ENCODE measurements at places on chromosomes 16 and 17.
A peak's percentile ranks its signal among the peaks of the same experiment; 100 is the strongest.

DNA sequence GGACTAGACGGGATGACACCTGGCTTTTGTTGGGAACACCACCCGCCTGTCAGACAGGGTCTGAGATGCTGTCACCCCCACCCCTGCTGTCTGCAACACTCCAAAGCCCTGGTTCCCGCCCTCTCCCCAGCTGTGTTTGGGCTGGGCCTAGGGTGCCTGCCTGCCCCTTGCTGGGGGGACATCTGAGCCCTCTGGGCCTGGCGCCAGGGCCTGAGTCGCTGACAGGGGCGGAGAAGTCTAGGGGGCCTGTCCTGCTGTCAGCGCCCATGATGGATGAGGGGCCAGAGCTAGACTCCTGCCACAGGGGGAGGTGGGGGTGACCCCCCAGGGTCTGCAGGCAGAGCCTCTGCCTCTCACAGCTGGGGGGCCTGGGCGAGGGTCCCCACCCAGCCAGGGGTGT lies 7.6 kb upstream of the PKMYT1 start:
- no peak for DNase-seq

DNA sequence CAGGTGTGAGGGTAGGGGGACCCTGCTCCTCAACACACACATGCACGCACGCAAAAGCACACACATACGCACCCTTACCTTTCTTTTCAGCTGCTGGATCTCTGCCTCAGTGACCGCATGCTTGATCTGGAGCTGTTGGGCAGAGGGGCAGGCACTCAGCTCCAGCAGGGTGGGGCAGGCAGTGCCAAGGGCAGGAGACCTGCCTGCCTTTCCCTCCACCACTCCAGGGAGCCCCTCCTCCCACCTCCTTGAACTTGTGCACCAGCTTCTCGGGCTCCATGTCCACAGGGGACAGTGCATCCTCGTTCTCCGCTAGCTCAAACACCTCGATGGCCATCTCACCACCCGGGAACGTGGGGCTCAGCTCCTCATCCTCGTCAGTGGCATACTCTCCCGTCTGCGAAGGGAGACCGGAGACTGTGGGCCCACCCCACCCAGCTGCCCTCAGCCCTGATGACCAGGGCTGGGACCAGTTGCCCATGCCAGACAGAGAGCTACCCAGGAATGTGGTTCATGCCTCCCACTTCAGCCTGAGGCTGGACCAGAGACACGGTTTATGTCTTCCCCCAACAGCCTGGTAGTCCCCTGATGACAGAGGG lies 9.3 kb upstream of the SAMD14 start:
- DNase-seq = no peak

- DNase-seq = no peak
Observed at GRCh38 chr16:47371271-47372014, 89.4 kb downstream of the ITFG1 start.

- DNase-seq = no peak
Observed at GRCh38 chr17:76558198-76559095, 18.6 kb downstream of the PRCD start.

DNA sequence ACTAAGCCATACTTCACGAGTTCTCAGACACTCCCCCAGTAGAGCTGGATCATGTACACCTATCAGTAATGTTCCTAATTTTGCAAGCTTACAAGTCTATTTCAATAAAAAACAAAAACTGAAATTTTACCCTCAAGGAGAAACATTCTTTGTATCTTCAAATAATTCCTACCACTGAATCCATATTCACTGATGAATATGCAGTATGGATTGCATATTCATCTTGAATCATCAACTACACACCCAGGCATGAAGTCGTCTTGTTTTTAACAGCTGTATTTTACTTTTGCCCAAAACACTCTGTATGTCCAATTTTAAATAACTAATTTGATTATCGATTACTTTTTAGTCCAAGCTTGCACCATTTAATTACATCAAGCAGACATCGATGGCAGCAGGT lies 31.8 kb downstream of the ZDHHC7 start:
- DNase-seq = no peak

GRCh38 chr17:72121164-72122009 lies 567 bp downstream of the SOX9 start:
- no peak for DNase-seq

DNA sequence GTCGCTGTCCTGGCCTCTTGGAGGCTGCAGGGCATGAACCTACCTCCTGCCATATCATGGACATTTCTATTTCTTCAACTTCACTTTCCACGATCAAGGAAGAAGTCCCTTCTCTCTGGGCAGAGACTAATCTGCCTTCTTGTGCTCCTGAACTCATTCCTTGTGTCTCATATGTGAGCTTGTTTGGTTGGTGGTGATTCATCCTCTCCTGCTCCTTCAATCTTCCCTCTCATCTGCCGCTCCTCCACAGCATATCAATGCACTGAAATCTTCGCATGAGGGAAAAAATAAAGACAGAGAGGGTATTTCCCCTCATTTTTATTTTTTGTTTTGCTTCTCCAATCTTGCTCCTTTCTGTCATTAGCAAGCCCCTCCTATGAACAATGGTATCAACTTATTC lies 571.7 kb upstream of the GOT2 start:
- DNase-seq = no peak

- DNase-seq = no peak
Observed at GRCh38 chr17:10309003-10309974, 63.5 kb downstream of the MYH13 start.

GRCh38 chr17:65389949-65390348 lies 171.5 kb downstream of the AXIN2 start:
- DNase-seq = no peak

DNA sequence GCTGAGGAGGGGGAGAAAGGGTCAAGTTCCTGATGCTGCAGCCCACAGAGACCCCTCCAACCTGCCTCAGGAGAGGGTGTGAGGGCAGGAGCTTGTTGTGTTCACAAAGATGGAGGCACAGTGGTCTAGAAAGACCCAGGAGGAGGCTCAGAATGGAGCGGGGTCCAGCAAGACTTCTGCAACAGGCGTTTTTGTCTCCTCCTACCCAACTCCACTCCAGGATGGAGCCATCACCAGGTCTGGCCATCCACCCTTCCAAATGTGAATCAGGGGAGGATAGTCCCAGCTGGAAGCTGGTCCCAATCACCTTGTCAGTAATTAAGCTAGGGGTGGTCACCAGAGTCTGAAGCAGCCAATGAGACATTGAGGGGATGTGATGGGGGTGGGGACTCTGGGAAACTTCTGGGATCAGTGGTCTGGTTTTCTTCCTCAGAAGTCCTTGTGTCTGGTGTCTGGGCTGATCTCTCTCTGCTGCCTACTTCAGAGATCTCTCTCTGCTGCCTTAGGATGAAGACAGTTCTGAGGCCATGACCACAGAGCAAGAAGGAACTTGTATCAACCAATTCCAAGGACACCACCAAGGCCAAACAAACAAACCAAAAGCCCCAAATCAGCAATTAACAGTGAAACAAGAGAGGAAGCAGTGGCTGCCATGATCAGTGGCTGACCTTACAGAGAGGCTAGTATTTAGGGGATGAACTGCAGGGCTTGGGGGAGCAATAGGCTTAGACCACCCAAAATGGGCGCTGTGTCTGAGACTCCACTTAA lies 14.5 kb downstream of the CD300LB start:
- DNase-seq = no peak

GRCh38 chr17:76491271-76492122 lies 9.7 kb downstream of the RHBDF2 start:
- peak; percentile 32 for DNase-seq

- no peak for DNase-seq
Observed at GRCh38 chr16:83929811-83930555, 23.1 kb upstream of the OSGIN1 start.

- no peak for DNase-seq
Observed at GRCh38 chr17:1909985-1910384, 80.2 kb downstream of the RPA1 start.

DNA sequence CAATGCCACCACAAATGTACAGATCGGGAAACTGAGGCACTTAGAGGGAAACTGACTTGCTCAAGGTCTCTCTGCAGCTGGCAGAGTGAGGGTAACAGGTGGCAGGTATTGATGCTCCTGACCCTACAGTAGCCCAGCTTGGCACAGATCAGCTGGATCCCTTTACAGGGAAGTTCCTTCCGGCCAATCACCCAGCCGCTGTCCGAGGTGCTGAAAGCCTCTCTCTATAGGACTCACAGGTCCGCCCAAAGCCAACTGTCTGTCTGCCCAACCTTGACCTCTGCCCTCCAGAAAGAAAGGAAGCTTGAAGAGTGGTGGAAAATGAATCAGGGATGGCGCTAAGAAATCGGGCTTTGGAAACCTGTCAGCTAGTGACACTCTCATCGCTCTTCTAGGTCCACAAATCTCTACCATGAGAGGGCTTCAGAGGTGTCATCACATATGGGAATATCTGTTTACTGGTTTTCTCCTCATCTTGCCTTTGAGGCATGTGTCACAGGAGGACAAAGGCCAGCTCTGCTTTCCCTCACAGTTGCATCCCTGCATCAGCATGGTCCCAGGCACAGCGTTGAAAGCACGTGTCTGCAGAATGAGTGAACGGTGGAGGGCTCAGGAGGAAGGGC lies 246.2 kb downstream of the KATNIP start:
- peak; percentile 65 for DNase-seq

DNA sequence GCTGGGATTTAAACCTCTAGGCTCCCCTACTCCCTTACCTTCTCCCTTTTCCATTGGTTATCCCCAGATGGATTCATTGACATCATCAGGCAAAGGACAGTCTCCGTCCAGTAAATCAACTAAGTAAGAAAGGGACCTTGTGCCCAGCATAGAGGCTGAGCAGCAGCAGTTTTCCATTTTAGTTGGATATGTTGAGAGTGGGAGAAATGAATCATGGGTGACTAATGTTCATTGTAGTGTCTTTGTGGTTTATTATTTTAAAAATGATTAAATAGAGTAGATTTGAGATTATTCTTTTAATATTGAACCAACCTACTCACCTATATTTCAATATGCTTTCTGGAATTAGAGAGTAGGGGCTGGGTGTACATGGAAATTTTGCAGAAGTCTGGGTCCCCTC lies 99.4 kb upstream of the CACNG3 start:
- DNase-seq = no peak

- no peak for DNase-seq
Observed at GRCh38 chr17:8392674-8393469, 4.8 kb downstream of the RNF222 start.

DNA sequence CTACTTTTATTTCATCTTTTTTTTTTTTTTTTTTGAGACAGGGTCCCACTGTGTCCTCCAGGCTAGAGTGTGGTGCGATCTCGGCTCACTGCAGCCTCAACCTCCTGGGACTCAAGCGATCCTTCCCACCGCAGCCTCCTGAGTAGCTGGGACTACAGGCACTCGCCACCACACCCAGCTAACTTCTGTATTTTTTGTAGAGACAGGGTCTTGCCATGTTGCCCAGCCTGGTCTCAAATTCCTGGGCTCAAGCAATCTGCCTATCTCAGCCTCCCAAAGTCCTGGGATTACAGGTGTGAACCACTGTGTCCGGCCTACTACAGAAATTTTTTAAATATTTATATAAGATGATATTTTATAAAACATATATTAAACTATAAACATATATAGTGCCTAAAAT lies 4.8 kb downstream of the MYO18A start:
- DNase-seq = no peak

DNA sequence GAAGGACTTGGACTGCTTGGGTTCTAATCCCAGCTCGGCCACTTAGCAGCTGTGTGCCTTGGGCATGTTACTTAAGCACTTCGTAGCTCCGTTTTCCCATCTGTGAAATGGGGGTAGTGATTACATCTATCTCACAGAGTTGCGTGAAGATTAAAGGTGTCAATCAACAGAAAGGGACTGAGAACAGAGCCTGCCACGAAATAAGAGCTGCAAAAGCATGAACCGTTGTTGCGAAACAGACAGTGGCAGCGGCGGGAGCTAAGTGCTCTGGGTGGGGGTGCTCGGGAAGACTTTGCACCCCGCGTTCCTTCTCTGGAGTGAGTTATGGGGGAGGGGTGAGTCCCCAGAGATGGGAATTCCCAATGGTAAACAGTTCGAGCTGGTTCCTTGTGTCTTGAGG lies 79.6 kb upstream of the LHX1 start:
- no peak for DNase-seq

GRCh38 chr17:3556916-3557767 lies 470 bp downstream of the TRPV3 start:
- DNase-seq = peak; percentile 24

GRCh38 chr16:68646953-68647659 lies 2.0 kb downstream of the CDH3 start:
- no peak for DNase-seq

DNA sequence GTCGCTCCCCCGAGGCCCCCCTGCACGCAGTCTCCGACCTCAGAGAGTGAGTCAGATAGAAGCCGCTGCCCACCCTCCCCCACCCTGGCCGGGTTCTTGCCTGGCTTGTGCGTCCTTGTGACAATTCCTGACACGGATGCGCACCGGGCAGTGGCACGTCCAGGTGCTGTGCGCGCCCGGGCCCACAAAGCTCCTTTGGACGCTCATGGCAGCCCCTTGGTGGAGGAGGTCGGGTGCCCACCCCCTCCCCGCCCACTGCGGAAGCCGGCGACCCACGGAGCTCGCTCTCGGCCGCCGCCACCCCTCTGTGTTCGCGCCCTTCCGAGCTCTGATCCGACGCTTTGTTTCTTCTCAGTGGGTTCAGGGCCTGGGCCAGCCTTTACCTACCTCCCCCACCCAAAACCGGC lies 662 bp upstream of the TUBB3 start:
- peak; percentile 94 for DNase-seq
